ENCODE measurements at places on chromosomes 13 and 19.

DNA sequence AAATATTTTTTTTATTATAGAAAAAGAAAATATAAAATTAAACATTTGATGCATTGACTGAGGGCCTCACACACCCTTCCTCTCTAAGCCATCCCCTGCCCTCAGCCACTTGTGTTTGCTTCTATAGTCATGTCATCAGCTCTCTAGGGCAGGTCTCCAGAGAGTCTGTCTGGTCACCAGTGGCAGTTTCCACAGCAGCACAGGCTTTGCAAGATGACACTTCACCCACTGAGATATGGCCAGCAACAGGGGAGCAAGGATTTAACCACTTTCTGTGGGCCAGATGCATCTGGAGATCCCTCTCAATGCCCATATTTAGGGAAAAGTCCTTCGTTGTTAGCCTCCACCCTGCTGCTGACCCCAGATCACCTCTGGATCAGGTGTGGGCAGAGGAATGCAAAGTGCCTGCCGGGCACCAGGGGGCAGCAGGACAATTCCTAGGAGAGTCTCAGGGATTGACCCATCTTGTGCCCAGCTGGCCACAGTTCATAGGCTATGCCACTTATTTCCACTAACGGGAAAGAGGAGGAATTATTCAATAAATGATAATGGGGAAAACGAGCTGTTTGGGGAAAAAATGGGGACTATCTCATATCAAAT lies 4.8 kb downstream of the ABCC4 start:
- DNase-seq = peak; percentile 16

- DNase-seq = no peak
These were observed 13.6 kb upstream of the ZNF14 start for GRCh38 chr19:19746286-19747213.

DNA sequence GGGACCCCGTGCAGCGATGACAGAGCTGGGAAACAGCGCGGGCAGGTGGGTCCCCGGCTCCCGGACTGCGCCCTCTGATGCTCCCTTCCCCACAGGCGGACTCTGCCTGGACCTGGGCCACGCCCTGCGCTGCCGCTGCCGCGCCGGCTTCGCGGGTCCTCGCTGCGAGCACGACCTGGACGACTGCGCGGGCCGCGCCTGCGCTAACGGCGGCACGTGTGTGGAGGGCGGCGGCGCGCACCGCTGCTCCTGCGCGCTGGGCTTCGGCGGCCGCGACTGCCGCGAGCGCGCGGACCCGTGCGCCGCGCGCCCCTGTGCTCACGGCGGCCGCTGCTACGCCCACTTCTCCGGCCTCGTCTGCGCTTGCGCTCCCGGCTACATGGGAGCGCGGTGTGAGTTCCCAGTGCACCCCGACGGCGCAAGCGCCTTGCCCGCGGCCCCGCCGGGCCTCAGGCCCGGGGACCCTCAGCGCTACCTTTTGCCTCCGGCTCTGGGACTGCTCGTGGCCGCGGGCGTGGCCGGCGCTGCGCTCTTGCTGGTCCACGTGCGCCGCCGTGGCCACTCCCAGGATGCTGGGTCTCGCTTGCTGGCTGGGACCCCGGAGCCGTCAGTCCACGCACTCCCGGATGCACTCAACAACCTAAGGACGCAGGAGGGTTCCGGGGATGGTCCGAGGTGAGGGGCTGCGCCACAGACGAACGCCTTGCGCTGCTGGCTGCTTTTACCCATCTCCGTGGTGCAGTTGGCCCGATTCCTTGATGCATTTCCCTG lies 7.8 kb upstream of the SELENOV start:
- DNase-seq = peak; percentile 65

DNA sequence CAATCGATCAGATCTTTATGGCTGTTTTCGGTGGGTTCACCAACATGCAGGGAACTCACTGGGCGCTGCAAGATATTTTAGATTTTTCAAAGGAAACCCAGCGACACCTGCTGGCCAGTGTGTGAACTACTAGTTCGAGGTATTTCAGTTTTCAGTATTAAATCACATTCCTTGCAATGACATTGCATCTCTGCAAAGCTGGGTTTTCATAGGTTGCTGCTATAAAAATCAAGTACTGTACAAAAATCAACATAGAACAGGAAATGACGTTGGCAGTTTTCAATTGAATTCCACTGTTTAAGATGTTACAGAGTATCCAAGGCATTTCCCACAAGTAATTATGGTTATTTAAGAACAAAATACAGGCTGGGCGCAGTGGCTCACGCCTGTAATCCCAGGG lies 17.6 kb downstream of the LIG1 start:
- DNase-seq = peak; percentile 74

DNA sequence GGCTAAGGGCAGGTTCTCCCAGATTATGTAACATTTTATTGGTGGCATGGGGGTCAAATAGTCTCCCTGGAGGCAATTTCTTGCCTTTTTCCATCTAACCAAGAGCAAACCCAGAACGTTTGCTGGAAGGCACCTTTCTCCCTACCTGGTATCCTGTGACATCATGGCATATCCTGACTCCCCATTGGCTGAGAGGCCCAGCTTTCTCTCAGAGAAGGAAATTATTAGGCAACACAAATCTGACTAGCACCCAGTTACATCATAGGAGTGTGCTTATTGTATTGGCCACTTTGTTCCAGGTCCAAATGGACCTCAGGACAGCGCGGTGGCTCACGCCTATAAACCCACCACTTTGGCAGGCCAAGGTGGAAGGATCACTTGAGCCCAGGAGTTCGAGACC lies 13.0 kb downstream of the NTN5 start:
- no peak for DNase-seq

Measured in activated naive CD4-positive, alpha-beta T cell treated with Interleukin-2 at 50 U/mL for 16 hours (primary cell).